H4 (cell line): ENCODE measurements at places on chromosomes 6 and 20. TPM values are rescaled to one million over a fixed set of nuclear protein-coding genes. Genes with fewer than 3 reads are reported as not detected.

CST7 gene
- total RNA-seq, result 0.94 and 1.1 TPM in 2 replicates

ESR1 gene
- total RNA-seq, result not detected in 2 replicates

MEA1 gene
- 154 and 171 TPM in 2 replicates for total RNA-seq

FOXC1 gene
- 4.8 and 4.9 TPM in 2 replicates for total RNA-seq

PKHD1 gene
- total RNA-seq, result not detected in 2 replicates

ZDHHC14 gene
- 0.78 and 3.2 TPM in 2 replicates for total RNA-seq

GSTA1 gene
- total RNA-seq, result not detected in 2 replicates

SERPINB1 gene
- total RNA-seq, result 26.9 and 38.9 TPM in 2 replicates

DEFB132 gene
- total RNA-seq, result not detected in 2 replicates

CRISP2 gene
- total RNA-seq, result 0.08 and 0.23 TPM in 2 replicates

FRMD1 gene
- not detected in 2 replicates for total RNA-seq

TCP11 gene
- 0.14 TPM in 1 of 2 replicates, not detected in the other for total RNA-seq

PTGIS gene
- not detected in 2 replicates for total RNA-seq

THBS2 gene
- 0.19 and 0.21 TPM in 2 replicates for total RNA-seq

CCN5 gene
- total RNA-seq, result 0.77 and 4.2 TPM in 2 replicates

C20orf141 gene
- total RNA-seq, result not detected in 2 replicates

RAB44 gene
- total RNA-seq, result not detected in 2 replicates

NRSN2 gene
- 69.6 and 72.8 TPM in 2 replicates for total RNA-seq

RIMS1 gene
- total RNA-seq, result 4.4 and 6.7 TPM in 2 replicates

LPIN3 gene
- 0.33 and 0.79 TPM in 2 replicates for total RNA-seq

GZF1 gene
- total RNA-seq, result 13.4 and 14.2 TPM in 2 replicates

PTCHD4 gene
- total RNA-seq, result 3.9 and 4.7 TPM in 2 replicates

LY6G6F gene
- not detected in 2 replicates for total RNA-seq

EPHA7 gene
- 1.7 and 5.6 TPM in 2 replicates for total RNA-seq

FOXA2 gene
- total RNA-seq, result 0.80 and 1.6 TPM in 2 replicates

AHCY gene
- 154 and 162 TPM in 2 replicates for total RNA-seq

RPL10A gene
- 1,521 and 1,556 TPM in 2 replicates for total RNA-seq

HLA-DPB1 gene
- total RNA-seq, result 25.4 and 47.3 TPM in 2 replicates

BANF2 gene
- not detected in 2 replicates for total RNA-seq

CFB gene
- 1.5 and 4.3 TPM in 2 replicates for total RNA-seq

ADAM33 gene
- not detected in 2 replicates for total RNA-seq

LY86 gene
- total RNA-seq, result not detected in 2 replicates
